ENCODE measurements at places on chromosomes 7 and 10.

DNA sequence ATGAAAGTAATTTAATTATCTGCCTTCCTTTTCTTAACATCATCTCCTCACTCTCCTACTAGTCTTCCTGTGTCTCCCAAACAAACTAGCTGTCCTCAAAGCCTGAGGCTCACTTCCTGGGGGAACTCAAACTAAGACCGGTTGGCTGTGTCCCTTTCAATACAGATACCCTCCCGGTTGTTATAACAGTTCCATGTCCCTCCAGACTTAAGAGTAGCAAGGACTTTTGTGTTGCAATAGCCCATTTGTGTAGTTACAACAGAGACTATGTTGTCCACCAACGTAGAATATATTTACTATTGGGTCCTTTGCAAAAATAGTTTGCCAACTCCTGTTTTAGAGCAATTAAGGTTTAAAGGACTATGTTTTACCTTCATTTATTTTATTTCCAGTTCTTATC is 8.6 kb upstream of the TARP start:
- no peak for DNase-seq

GRCh38 chr7:28546067-28546466 is 133.7 kb downstream of the CREB5 start:
- DNase-seq: no peak

- DNase-seq: no peak
Measured at GRCh38 chr10:32890444-32890843, 67.6 kb downstream of the ITGB1 start.

GRCh38 chr10:116785282-116785681 is 42.9 kb upstream of the HSPA12A start:
- no peak for DNase-seq

GRCh38 chr10:100362570-100363496 is 15.8 kb downstream of the SCD start:
- DNase-seq: no peak

DNA sequence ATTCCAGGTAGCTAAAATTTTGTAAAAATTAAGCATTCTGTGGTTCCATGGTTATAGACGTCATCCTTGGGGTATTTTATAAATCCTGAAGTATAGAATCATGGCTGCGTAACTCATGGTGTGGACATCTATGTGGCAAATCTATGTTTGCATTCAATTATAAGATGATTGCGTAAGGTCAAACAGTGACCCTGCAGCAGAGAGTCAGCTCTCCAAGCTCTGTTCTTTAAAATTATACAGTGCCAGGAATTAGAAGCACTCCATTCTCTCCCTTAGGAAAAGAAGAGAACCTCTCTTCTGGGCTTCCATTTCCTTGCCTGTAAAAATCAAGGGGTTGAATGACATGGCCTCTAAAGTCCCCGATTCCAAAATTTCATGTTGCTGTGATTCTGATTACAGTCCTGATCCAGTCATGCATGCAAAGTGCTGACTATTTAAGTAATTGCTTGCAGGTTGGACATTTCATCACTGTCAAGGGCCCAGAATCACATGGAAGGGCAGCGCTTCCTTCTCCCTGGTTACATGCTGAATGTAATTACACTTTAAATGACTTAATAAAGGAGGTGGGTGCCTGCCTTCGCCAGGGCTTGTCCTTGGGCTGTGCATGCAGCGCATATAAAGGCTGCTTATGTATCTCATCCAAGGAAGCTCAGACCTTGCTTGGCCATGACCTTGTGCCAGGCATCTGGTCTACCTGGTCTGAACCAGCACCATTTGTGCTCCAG is 550.7 kb downstream of the TYW1 start:
- DNase-seq: no peak
